ENCODE measurements at places on chromosomes 3 and 15.

DNA sequence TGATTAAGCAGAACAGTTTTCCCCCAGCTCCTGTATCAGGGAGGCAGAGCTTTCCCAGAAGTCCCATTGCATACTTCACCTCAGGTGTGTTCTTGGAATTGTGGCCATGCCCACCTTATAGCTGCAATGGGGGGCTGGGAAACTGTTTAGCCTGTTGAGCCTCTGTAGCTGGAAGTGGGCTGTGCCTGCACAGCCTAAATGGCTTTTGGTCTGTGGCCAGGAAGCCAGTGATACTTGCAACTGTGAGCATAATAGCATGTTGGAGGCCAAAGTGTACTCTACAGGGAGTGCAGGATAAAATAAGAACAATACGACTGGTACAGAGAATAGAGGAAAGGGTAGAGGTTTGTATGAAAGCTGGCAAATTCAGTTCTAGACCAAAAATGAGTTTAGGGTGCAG lies 248.5 kb downstream of the PTPRG start:
- peak; percentile 66 for DNase-seq

- DNase-seq, result no peak
These were observed 6.2 kb downstream of the SUSD5 start for GRCh38 chr3:33212406-33212805.

GRCh38 chr3:50212502-50212901 lies 7.4 kb downstream of the SLC38A3 start:
- no peak for DNase-seq

DNA sequence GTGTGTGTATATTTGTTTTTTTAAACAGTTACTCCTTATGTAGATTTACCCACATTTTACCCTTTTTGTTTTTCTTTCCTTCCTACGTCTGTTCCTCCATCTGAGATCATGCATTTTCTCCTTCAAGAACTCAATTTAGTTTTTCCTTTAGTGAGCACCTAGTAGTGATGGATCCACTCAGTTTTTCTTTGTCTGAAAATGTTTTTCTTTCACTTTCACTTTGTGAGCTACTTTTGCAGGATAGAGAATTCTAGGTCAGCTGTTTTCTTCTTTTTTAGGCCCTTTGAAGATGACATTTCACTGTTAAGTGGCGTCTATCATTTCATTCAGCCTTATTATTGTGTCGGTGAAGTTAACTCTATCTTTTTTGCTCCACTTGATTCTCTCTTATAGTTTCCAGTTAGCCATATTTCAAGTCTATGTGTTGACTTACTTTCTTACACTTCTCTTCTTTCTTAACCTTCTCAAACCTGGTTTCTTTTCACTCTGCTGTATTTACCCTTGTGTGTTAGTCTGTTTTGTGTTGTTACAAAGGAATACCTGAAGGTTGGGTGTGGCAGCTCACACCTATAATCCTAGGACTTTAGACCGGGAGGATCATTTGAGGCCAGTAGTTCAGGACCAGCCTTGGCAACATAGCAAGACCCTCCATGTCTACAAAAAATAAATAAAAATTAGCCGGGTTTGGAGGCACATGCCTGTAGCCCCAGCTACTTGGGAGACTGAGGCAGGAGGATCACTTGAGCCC lies 55.8 kb downstream of the PRKCI start:
- no peak for DNase-seq

- no peak for DNase-seq
These were observed 677 bp downstream of the POLQ start for GRCh38 chr3:121545049-121545573.

DNA sequence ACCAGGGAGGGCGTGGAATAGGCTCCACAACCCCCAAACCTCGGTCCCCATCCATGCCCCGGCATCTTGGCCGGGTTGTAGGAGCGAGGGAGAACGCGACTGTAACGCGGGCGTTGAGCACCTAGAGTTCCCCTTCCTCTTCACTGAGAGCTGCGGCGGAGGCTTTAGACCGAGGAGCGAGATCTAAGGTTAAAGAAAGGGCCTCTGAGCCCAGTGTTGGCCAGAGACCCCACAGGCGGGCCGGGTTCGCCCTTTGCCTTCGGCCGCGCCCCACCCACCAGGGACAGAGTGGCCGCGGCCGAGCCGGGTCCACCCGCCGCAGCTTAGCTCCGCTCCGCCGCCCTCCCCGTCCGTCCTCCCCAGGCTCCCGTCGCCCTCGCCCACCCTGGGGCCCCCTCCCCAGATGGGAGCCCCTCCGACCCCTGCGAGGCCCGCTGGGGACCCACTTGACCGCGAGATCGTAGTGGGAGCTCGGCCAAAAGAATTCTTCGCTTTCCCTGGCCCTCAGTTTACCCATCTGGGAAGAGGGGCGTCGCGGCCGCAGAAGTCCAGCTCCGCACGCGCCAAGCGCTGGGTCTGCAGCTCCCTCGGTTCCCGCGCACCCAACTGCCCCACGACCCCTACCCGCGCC lies 425 bp downstream of the ANPEP start:
- DNase-seq, result no peak

- no peak for DNase-seq
These were observed 276.2 kb upstream of the CNTN6 start for GRCh38 chr3:816605-817004.

DNA sequence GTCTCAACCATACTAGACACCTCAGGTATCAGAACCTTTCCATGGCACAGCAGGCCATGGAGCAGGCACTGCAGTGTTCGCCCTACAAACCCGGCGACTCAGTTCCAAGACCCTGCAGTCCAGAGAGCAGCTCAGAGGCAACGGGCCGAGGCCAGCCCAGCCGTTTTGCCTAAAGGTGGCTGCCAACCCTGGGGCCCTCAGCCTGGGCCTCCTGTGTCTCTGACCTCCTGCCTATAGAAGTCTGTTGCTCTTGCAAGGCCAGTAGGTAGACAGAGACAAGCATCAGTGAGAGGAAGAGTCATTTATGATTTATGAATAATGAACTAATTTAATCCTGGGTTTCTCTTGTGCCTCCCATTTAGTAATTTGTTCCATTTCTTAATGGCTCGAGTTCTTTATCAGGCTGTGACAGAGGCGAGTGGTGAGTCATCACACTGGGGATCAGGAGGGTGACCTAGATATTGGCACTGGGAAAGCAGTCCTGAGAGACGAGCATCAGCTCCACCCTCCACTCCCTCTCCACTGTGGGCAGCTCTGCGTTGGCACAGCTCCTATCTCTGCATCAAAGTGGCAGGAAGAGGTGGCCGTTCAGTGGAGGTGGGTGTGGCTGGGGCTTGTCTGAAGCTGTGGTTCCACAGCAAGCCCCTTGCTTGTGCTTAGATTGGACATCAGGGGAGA lies 79.8 kb downstream of the ABHD5 start:
- DNase-seq, result peak; percentile 70

DNA sequence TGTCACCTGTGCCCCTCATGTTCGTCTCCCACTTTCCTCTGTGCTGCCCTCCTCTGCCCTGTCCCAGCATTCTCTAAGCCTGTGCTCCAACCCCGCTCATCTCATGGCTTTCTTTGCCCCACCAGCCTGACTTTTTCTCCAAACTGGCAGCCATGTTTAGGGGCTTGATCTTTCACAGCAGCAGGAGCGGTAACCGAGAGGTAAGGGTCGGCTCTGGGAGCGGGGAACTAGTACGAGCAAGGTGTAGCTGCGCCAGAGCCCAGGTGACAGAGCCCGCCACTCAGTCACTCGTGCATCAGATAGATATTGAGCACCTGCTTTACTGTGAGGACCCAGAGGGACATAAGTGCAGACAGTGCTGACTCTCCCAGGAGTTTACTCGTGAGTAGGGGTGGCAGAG lies 13.4 kb downstream of the MAN2A2 start:
- DNase-seq, result no peak

DNA sequence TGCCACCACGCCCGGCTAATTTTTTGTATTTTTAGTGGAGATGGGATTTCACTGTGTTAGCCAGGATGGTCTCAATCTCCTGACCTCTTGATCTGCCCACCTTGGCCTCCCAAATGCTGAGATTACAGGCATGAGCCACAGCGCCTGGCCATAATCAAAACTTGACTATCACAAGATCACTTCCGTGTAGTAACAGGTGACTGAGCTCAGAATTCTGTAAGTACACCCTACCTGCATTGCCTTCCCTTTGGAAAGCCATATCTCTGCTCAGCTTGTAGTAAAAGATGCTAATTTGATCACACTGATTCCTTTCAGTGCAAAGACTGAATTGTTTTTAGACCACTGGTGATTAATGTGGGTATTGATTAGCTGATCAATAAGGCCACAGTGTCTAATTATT lies 167.1 kb downstream of the SHOX2 start:
- no peak for DNase-seq

DNA sequence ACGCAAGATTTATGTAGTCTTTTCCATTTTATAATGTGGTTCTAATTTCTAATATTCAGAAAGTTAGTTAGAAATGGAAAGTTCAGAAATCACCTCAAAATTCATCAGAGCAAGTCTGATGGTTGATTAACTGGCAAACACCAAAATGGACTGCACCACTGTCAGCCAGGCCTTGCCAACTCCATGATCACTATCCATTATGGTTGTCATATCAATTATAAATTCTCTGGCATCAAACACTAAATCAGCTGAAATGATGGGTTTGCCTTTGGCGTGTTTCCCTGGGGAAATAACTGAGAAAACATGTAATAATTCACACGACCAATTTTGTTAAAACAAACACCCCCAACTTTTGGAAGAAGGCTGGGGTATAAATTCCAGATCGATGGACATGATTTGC lies 219.4 kb downstream of the CDIN1 start:
- DNase-seq, result no peak

GRCh38 chr3:60801307-60801706 lies 449.9 kb downstream of the FHIT start:
- no peak for DNase-seq

- DNase-seq, result no peak
These were observed 111.0 kb downstream of the LRRK1 start for GRCh38 chr15:101029971-101030661.

DNA sequence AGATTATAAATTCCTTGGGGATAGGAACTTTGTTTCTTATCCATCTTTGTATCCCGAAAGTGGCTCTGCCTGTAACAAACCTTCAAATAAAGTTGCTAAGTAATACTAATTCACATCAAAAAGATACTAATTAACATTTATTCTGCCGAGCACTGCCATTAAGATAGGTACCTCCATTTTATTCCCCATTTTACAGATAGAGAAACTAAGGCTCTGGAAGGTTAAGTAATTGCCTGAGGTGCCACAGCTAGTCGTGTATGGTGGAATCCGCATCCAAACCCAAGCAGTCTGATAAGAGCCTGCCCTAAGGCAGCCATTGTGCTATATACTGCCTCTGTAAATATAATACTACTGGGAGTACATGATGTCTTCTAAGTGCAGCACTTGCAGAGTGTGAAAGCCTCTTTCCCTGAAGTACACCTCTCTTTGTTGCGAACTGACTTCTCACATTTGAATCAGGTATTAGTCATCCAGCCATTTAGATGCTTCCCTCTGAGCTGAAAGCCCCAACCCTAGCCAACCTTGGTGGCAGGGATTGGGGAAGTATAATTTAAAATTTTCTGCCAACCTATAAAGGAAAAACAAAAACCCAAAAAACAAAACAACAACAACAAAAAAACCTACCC lies 78.5 kb upstream of the CHD2 start:
- DNase-seq, result no peak

- DNase-seq, result no peak
These were observed 34.7 kb upstream of the BNIP2 start for GRCh38 chr15:59723687-59724346.
